ENCODE measurements at places on chromosomes 7 and 10. TPM values are rescaled to one million over a fixed set of nuclear protein-coding genes. Genes with fewer than 3 reads are reported as not detected.

DNA sequence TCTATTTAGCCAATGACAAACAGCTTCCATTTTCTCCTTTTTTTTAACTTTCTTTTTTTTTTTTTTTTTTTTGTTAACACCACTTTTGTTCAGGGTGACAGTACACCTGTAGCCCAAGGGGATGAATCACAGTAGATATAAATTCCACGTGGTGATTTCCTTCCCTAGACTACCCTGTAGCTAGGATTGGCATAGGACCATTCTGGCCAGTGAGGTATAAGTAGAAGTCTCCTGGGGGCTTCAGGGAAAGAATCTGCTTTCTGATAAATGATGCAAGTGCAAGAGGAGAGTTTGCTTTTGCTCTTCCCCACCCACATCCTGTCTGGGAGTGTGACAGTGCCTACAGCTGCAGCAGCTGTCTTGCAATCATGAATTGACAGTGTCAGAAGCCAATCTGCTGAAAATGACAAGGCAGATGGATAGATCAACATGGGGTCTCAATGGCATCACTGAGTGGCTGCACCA lies 63.2 kb upstream of the TOMM7 start:
- peak; percentile 85 for DNase-seq

DNA sequence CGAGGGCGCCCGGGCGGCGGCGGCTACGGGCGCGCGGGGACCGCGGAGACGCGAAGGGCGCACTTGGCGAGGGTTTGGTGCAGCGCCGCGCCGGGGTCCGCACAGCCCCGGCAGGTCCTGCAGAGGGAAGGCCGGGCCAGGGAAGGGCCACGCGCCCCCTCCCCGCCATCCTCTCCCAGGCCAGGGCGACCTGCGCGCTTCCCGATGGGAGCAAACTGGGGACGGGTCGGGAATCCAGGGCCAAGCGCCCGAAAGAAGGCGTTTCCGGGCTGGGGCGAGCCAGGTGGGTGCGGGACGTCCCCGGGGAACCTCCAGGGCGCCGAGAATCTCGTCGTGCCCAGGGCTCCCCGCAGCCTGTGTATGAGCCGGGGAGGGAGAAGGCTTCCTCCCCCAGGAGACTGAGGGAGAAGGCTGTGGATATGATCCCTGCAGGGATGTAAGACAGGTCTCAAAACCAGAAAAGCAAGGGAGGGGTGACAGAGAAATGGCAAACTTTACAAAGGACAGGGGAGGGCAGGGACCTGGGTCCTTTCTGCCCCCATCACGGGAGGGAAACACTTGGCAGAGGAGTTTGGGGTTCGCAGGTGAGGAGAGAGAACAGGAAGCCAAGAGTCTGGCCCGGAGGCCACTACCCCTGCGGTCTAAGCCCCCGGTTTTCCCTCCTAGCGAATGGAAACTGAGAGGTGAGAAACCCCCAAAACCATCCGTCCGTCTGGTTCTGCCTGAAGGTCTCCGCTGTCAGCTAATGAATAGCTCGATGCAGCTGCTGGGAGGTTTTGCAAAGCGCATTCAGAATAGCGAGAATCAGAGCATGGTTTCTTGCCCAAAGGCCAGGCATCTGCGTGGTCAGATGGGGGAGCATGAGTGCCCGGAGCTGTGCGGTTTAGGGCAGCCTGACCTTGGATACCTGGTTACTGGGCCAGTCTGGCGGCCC lies 674 bp downstream of the AMZ1 start:
- peak; percentile 30 for DNase-seq

DNA sequence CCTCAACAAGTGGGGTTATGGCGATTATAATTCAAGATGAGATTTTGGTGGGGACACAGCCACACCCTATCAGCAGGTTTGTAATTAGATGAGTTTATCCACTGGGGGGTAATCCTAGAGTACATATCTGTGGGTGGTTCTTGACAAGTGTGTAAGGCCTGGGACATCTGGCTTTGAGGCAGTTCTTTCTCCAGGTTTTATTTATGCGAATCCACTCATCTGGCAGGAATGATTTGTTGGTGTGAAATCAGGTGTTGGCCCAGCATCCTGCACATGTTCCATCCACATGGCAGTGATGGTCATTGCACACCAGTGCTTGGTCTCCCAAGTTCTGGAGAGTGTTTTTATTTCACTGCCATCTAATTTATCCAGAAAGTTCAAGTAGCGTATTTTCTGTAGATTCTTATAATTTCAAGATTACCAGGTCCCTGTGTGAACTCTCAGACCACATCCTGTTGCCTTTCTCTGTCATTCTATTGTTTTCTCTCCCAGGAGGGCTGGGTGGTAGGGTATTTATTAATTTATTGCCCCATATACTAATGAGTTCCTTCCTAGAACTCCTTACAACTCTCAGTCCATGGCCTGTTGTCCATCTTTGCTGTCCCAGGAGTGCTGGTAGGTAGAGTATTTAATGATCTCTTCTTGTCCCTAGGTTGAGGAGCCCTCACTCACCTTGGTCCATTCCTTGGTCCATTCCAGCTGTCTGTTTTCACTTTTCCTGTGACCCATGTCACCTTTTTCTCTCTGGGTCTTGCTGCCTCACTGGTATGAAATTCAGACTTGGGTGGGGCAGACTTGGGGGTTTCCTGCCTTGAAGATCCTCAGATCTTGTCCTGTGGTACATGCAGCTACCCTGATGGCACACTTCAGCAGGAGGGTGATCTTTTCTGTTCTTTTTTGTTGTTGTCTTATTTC lies 10.4 kb downstream of the RALA start:
- DNase-seq, result peak; percentile 54

GRCh38 chr7:151408839-151409666 lies 785 bp downstream of the WDR86 start:
- DNase-seq, result peak; percentile 69

GRCh38 chr10:132346806-132347205 lies 14.8 kb downstream of the LRRC27 start:
- no peak for DNase-seq

DNA sequence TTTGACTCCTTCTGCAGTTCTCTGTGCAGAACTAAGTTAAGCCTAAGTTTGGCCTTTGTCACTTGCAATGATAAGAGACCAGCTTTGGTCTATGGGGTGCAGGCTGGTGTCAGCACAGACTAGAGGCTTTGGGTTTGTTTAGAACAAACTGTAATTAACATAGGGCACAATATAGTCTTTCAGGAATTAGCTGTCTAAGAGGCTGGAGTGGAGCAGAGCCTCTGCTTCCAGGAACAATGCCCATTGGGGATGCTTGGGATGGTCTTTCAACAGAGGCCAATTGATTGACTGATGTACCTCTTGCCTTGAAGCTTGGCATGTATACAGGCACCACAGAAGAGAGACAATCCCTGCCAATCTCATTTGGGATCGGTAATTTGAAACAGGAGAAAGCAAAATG lies 4.7 kb downstream of the SUFU start:
- DNase-seq, result no peak

DNA sequence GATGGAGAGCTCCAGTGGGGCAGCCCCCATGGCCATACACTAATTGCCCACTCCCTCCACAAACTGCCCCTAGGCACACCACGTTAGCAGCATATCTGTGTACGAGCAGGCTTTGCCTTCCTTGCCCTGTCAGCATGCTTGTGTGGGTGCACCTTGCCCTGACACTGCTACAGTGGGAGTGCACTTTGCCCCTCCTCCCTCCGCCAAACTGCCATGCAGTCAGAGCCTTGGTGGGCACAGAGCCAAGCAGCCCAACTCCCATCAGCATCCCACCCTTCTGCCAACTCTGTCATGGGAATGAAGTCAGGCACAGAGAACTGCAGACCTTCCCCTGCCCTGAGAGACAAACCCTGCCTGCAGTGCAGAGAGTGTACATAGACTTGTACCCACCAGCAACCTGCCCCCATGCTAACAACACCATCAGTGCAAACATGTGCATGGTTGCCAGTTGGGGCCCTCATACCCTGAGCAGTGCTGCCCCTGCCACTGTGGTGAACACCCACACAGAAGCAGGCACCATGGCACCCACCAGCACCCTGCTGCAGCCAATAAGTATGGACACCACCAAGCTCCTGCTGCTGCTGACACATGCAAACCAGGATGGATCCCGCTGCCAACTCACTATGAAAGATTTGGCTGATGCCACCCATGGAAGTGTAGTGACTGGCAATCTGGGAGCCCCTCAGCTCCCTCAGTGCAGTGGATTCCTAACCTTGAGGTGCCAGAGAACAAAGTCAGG lies 1197.7 kb upstream of the CELF2 start:
- DNase-seq, result no peak

DNA sequence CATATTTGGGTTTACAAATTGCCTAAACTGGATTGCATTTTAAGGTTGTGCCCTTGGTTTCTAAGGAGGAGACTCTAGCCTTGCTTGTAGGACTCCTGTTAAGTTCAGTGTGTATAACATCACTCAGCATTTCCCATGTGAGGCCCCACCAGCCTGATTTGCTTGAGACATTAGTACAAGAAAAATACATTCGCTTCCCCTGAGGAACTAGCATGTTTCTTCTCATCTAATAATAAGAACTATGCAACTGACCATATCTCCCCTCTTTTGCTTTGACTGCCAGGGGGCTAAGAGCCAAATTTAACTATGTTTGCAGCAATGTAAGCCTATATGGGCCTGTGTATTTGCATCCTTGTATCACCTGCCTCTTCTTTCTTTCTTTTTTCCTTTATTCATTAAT lies 737.9 kb downstream of the INHBA start:
- no peak for DNase-seq

GRCh38 chr10:119749455-119749854 lies 23.6 kb downstream of the INPP5F start:
- DNase-seq, result no peak

DNA sequence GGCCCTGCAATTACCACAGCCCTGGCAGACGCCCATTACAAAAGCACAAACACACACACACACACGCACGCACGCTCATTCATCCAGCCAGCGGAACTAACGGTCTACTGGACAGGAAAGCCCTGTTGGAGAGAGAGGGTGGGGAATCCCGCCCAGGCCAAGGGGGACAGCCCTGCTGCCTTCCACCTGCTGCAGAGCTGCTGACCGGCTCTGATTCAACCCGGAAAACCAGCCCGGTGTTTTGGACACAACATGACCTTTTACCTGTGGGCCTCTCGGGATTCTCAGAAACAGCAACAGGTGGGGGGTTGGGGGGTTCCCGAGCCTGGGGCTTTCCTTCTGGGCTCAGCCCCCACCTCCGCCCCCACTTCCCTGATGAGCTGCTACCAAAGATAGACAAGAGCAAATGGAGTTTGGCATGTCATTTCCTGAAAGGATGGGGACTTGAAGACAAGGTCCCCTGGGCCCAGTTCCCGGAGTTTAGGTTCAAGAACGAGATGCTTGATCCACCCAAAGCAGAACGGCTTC lies 18.5 kb upstream of the SERPINE1 start:
- DNase-seq, result no peak

DNA sequence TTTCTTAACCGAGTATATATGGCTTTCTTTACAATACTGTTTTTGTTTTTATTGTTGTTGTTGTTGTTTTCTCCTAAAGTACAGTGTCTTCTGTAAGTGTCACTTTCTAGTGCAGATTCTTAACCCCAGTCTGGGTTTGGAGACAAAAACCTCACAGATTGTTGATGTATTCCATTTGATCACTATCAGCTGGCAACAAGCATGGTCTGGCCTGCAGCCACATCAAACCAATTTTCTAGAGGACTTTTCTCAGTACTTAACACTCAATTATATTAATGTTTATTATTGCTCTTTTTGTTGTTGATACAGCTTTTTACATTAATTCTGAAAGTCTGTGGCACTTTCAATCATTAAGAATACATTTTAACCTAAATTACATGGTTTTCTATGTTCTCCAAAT lies 17.1 kb downstream of the LRRN3 start:
- no peak for DNase-seq

DNA sequence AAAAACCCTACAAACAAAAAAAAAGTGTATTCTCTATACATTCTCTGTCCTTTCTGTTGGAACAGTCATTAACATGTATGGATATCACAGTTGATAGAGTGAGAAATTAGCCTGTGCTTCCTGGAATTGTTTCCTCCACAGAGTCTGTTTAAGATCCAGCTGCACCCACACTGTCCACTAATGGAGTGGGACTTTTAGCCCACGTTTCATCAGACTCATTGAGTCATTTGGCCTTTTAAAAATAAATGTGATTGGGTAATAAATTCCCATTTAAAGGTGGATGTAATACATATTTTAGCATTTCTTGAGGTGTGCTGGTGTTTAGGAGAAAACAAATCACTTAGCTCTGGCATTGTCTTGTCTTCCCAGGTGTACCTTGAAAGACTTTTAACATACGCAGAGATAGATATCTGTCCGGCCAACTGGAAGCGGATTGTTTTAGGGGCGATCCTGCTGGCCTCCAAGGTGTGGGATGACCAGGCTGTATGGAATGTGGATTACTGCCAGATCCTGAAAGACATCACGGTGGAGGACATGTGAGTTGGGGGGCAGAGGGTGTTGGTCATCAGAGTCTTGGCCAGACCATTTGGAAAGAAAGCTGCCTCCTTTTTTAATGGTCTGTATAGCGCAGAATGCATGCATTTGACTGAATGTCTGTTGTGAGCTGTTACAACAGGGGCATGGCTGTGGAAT lies 52.3 kb upstream of the GJD4 start:
- DNase-seq, result no peak

- DNase-seq, result no peak
Measured at GRCh38 chr10:69352569-69353264, 64.0 kb downstream of the TACR2 start.

Gene ARHGAP22
- not detected for total RNA-seq

Gene WDFY4
- 0.16 TPM for total RNA-seq

Gene ECHDC3
- total RNA-seq, result 1.2 TPM

Gene CTAGE6
- 0.44 TPM for total RNA-seq

Gene CAV2
- total RNA-seq, result not detected
